ENCODE measurements at places on chromosomes 5 and 9.

DNA sequence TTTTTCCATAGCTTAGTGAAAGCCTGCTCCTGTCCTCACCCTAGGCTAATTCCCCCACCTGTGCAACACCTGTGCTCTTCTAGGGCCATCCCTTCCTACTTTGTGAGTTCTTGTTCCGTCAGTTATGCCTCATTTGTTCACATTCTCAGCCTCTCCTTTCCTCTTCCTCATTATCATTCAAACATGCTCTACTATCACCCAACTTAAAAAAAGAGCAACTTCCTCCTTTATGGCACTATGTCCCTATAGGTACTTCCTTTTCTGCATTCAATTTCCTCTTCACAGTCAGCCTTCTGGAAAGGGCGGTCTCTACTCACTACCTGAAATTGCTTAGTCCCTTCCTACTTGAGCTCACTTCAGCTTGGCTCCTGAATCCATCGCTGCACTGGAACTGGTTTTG is 111.8 kb upstream of the LHFPL2 start:
- no peak for DNase-seq

DNA sequence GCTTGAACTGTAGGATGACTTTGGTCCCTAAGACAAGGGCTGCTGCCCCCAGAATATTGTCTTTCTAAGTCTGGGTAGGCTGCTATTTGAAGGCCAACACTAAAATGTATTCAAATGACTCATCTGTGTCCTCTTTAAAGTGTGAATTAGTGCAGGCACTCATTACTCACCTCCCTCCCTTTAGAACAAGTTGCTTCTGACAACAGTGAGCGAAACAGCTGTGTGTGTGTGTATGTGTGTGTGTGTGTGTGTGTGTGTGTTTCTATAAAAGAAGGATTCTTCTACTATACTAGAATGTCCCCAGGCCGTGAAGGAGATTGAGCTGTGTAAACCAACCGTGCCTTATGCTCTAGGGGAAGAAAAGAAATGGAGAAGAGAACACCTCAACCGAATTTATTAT is 1337.2 kb downstream of the PTPRD start:
- DNase-seq, result no peak

- DNase-seq, result no peak
Observed at GRCh38 chr5:76229900-76230299, 146.7 kb downstream of the SV2C start.

DNA sequence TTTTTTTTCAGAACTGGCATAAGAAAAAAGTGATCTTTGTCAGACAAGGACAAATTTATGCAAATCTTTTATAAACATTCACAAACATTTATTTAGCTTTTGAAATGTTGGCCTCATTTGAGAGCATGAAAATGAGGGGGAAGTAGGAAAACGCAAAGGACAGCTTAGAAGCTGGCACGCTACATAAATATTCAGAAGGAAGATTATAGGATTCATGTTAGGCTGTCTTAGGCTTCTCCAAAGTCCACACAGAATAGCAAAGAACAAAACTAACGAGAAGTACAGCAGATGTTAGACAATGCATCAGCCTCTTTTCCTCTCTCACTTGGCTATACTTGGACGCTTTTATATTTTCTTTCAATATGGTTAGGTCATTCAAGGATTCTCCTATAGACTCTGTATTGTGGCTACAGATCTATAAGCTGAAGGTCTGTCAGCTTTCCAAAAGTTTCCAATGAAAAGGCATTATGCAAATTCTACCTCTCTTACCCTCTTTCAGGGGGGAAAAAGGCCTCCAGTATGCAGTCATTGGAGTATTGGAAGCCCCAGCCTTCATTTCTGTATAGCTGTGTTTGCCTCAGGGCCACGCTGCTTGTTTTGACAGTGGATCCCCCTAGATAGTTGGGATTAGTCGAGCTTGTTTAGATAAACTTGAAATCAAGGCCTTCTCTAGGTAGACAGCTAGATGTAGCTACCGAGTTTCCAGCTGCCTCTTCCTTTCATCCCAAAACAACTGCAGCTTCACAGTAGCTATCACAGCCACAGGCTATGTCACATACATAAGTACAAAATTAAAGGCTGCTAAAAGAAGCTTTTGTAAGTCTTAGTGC is 153.0 kb downstream of the DENND1A start:
- DNase-seq, result no peak

GRCh38 chr5:141359790-141360426 is at the start of gene PCDHGB2:
Gene PCDHGB2, plus strand, starts transcription at chr5:141359994. Its CDS starts 142 bp downstream, at chr5:141360136.
- DNase-seq, result no peak

DNA sequence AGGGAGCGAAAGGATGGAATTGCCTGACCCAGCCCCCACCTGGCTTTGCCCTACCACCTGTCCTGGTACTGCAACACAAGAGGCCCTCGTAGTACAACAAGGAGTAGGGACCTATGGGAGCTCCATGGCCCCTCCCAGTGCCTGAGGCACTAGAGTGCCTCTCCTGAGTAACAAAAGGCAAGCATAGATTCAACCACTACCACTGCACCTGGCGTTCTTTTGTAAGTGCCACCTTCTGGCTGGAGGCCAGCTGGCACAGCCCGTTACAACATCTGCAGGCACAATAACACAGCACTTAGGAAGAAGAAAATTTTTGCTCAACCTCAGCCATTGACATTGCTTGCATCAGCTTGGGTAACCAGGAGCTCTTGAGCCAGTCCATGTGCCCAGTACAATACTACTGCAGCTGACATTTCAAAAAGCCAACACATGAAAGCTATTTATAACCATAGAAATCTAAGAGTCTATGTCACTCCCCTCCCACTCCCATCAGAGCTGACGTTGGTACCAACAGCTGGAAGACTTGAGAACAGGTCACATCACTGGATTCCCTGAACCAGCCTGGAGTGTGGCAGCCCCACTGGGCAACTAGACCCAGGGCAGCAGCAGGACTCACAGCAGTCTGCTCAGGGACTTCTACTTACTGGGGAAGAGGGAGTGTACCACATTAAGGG is 17.7 kb upstream of the FAM174A start:
- DNase-seq, result no peak

DNA sequence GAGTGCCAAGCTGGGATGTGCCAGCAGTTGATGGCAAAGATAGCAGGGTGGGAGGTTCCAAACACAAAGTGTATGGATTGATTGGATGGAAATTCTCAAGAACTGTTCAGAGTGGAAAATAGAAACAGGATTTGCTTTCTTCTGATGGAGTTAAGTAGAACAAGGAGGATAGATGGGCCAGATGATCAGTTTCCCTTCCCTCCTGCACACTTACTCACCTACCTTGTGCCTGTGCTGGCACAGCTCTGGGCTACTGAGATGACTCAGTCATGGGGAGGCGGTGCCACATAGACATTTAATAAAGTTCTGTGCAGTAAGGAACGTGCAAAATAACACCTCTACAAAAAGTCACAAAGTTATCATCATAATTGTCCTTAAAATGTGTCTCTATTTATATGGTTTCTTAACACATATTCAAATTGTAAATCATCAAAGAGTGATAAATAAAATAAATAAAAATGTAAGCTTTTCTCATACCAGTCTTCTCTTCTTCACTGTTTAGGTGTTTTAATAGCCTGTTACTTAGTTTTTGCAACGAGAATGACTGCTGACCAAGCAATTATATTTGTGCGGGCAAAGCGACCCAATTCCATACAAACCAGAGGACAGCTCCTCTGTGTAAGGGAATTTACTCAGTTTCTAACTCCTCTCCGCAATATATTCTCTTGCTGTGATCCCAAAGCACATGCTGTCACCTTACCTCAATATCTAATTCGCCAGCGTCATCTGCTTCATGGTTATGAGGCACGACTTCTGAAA is 12.7 kb downstream of the PTPDC1 start:
- DNase-seq, result no peak

DNA sequence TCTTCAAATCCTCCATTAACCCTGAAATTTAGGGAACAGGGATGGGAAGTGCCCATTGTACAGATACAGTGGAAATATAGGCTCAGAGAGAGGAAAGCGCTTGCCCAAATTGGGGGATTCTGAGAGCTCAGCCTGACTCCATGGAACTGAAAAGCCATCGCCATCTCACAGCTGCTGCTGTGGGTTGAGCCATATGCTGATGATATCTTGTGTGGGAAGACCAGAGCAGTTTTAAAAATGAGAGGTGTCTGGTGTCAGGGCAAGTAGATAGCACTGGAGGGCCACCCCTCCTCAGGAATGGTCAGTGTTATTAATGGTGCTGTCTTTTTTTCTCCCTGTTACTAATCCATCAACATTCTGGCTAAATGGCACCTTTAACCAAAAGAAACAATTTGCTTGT is 50.9 kb upstream of the C5orf58 start:
- DNase-seq, result no peak

DNA sequence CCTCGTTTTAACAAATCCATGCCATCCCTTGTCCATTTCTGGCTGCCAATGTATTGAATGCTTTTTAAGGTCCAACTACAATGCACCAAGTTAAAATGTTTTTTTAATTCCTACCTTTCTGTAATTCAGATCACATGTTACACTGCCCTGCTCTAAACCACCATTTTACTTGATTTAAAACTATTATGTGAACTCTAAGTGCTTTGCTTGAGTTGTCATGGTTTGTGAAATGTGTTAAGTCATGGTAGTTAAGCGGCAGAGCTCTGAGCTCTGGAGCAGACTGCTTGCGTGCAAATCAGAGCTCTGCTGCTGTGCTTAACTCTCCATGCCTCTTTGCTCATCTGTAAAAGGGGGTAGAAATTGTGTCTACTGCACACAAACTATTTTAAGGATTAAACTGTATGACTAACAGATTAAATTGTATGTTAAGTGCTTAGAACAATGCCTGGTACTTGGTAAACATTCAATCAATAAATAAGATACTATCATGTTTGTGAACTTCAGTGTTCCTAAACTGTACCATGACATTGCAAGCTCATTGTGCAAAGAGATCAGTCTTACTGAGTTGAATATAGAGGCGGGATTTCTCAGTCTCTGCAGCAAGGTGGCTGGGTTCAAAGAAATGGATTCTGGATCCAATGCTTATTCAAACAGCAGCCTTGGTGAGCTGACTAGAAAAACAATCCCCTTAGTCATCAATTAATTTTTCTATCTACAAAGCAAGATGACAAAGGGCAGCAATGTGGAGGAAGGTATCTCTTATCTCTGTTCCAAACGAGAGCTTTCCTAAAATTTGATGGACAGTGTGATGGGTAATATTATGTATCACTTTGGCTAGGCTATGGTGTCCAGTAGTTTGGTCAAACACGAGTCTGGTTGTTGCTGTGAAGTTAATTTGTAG is 16.1 kb upstream of the CMBL start:
- DNase-seq, result no peak

- no peak for DNase-seq
Observed at GRCh38 chr5:100840370-100840769, 62.7 kb downstream of the ST8SIA4 start.

DNA sequence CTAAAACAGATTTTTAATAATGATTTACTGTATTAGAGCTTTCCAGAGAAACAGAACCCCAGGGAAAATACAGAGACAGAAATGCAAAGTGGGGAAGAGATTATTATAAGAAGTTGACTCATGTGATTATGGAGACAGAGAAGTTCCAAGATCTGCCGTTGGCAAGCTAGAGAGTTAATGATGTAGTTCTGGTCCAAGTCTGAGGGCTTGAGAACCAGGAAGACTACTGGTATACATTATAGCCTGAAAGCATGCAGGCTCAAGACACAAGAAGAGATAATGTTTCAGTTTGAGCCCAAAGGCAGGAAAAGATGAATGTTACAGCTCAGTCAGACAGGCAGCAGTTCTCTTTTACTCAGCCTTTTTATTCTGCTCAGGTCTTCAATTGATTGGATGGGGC is 98.8 kb upstream of the NFIL3 start:
- DNase-seq, result no peak

GRCh38 chr5:177334781-177335700 is 16.4 kb downstream of the LMAN2 start:
- no peak for DNase-seq

DNA sequence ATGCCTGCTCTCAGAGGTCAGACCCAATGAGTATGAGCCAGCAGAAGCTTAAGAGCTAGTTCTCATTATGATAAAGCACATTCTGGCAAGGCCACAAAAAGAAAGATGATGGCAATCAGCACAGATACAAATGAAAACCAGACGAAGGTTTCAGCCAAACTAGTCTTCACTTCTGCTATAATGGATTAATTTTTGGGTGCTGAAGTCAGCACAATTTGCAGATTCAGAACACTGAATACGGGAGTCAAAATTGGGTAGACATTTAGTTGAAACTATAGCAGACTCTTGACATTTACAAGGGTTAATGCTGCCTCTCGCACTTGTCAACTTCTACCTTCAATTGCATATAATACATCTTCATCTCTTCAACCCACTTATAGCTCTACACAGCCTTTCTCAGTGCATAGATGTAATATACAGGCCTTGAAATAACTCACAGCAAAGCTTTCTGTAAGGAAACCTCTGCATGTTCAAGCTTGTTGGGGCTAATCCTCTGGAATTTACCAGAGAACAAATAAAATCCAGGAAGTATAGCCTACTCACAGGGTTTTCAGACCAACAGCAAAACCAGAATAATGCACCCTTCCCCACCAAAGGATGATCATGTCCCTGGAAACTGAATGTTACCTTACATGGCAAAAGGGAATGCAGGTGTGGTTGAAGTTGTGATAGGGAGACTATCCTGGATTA is 77.1 kb downstream of the BAAT start:
- no peak for DNase-seq

DNA sequence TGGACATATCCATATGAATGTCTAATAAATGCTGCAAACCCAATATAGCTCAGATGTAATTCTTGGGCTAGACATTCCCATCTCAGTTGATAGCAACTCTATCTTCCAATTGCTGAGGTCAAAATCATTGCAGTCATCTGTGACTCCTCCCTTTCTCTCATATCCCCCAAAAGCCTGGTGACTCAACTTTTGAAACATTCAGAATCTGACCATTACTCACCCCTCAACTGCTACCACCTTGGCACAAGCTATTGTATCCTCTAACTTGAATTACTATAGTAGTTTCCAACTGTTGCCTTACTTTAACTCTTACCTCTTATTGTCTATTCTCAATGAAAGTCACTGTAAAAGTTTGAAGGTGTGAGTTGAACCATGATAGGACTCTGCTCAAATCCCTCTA is 600.1 kb upstream of the RGMB start:
- DNase-seq, result no peak

DNA sequence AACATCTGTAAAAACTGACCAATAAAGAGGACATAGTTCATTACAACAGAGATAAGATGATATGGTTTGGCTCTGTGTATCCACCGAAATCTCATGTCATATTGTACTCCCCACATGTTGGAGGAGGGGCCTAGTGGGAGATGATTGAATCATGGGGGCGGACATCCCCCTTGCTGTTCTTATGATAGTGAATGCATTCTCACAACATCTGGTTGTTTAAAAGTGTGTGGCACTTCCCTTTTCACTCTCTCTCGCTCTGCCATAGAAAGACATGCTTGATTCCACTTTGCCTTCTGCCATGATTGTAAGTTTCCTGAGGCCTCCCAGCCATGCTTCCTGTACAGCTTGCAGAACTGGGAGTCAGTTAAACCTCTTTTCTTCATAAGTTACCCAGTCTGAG is 292.8 kb downstream of the SLF1 start:
- DNase-seq, result no peak
